Skin of body (tissue), 3 donors: ENCODE measurements at places on chromosomes 5 and 9. TPM values are rescaled to one million over a fixed set of nuclear protein-coding genes. Genes with fewer than 3 reads are reported as not detected.

DNA sequence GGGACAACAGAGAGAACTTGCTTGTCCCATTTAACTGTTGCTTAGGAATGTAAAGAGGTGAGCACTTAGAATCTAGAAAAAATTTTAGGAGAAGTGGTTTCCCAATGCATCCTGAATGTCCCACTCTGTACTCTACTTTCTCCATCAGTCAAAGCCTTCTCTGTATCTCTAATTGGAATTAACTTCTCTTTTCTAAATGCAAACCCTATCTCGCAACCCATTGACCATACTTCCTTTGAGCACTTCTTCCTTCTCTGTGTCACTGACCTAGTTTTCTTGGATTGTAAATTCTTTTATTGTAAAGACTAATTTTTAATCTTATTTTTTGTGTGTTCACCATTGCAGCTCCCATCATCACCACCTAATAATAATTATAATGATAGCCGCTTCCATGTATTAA lies 33.3 kb downstream of the ADRB2 start:
- no peak for DNase-seq

GRCh38 chr5:152688561-152689249 lies 283.6 kb upstream of the NMUR2 start:
- DNase-seq: no peak

GRCh38 chr9:93119953-93120845 lies 13.9 kb downstream of the NINJ1 start:
- DNase-seq: no peak

GRCh38 chr9:130518943-130519799 lies 60.2 kb upstream of the FUBP3 start:
- no peak for DNase-seq

DNA sequence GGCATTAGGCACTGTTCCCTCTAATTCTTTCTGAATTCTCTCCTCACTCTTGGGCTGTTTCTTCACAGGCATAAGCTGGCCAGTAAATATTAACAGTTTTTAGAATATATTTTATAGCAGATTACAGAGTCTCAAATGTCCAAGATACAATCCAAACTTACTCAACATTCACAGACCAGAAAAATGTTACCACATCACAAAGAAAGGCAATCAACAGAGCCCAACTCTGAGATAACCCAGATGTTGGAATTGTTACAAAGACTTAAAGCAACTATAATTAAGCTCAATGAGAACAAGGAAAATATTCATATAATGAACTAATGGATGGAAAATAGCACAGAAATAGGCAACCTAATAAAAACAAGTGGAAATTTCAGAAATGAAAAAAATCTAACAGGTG lies 401.1 kb upstream of the RGMB start:
- DNase-seq: no peak

DNA sequence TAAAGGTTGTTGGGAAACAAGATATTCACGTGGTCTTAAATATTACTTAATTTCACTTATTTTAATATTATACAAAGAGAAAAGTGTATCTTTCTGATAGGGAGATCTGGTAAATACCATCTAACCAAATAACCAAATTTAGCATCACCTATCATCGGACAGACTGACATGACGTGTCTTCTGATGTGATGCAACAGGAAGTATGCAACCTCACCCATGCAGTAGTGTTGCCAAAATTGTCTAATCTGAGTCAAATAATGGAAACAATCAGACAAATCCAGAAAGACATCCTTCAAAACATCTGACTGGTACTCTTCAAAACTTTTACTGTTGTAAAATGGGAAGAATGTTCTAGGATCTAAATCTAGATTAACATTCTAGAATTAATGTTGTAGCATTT lies 148.0 kb downstream of the FGF1 start:
- no peak for DNase-seq

GRCh38 chr9:35033101-35033500 lies 39.3 kb downstream of the VCP start:
- no peak for DNase-seq

GRCh38 chr5:142896325-142897007 lies 126.3 kb downstream of the ARHGAP26 start:
- no peak for DNase-seq

GRCh38 chr9:91546574-91546973 lies 122.9 kb upstream of the NFIL3 start:
- no peak for DNase-seq

DNA sequence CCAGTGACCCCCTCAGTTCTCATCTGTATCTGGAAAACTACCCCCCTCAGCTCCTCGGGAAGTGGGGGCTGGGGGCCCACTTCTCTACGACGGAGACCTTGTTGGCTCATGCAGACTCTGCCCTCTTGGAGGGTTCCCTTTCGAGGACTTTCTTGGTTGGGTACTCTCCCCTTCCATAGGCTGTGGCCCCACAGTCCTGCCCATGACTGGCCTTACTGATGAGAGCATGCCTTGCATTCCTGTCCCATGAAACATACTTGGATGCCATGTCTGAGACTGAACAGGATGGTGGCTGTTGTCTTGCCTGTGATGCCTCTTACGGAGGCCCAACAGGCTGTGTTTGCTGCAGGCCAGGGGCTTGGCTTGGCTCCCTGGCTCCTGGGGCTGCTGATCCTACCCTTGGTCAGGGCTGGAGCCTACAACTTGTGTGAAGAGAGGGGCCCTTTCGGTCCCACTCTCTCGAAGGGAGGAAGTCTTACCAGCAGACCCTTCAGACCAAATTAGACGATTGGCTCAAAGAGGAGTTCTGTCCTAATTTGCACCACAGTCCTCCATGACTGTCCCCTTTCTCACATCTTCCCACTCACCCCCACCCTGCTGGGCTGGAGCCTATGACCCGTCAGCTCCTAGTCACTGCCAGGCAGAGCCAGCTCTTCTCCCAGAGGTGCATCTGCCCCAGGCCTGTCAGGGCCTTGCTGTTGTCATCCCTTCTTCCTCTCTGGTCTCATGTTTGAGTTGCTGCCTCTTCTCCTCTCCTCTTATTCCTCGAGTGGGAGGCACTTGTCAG lies 109.9 kb downstream of the CACNA1B start:
- DNase-seq: no peak

DNA sequence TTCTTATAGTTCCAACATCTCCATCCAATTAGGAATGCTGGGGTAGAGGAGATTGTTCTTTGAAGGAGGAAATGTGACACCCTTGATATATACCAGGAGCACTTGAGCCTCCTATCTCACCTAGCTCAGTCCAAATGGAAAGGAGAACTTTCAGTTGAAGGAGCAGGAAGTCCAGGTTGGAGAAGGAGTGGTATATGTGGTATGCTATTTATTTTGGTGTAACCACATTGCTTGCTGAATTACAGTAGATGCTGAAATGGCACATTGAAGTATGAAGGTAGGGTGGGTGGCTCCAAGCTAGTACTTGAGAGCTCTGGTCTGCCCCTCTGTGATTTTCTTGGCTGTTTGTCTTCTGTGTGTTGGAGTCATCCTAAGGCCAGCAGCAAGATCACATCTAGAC lies 6.1 kb downstream of the CSNK1G3 start:
- DNase-seq: no peak

- no peak for DNase-seq
These were observed 69.6 kb upstream of the SLC30A5 start for GRCh38 chr5:69024241-69024651.

GRCh38 chr9:37949576-37949975 lies 45.6 kb upstream of the SLC25A51 start:
- no peak for DNase-seq

DNA sequence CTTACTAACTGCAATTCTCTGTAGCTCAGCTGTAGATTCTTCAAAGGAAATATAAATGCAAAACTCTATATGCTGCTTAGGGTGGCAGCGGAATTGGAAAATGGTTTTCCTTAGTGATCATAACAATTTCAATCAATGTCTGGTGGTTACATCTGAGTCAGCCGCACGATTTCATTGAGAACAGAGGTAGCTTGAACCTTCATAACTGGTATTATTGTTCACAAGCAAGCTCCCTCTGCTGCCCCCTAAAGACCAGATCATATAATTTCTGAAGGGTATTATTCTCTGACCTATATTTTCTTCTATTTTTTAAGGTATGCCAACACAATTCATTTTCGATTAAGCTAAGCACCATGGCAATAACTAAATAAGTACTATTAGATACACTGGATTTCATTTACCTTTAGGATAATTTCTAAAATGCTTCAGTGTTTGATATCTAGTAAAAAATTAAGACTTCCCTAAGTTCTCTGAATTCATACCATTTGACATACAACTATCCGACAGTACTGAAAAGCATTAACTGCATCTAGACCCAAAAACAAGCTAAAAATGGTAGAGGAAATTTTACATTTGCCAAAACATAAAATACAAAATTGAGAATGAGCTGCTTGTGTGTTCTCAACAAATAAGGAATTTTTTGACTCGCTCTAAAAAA lies 181.1 kb upstream of the SPEF2 start:
- DNase-seq: no peak

DNA sequence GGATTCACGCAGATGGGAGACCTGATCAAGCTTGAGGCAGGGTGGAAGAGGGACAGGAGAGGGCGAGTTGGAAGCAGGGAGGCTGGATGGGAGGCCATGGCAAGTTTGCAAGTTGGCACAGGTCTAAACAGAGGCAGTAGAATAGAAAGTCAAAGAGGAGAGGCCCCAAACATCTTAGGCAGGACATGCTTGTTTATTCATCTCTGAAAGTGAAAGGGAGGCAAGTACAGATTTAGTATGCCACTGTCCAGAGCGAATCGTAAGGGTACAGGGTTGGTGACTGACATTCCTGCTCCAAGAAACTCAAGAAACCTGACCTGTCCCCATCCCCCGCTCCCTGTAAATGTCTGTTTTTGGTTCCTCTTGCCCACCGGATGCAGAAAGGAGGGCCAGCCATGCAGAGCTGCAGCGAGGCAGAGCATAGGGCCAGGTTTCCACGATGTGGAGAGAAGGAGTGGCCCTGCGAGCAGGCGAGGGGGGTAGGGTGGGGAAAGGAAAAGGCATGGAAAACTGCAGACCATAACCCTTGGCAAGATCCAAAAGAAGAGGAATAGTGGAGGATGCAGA lies 96.2 kb upstream of the BOD1 start:
- no peak for DNase-seq

- DNase-seq: no peak
These were observed 48.6 kb upstream of the TLE1 start for GRCh38 chr9:81737871-81738507.

DNA sequence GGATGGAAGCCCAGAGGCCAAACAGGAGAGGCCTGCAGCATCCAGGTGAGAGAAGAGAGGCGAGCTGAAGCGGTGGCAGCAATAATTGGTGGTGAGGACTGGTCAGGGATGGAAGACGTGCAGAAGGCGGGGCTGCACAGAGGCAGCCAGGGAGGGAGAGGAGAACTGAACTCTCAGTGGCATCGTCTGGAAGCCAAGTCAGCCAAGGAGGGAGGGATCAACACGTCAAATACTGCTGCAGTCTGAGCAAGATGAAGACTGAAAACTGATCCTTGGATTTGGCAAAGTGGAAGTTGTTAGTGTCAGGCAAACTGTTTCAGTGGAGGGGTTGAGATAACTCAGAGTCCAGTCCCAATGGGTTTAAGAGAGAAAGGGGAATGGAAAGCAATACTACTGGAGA lies 145.4 kb downstream of the CDK5RAP2 start:
- DNase-seq: peak; percentile 70

GRCh38 chr5:154146409-154146808 lies 44.1 kb upstream of the GALNT10 start:
- DNase-seq: no peak

F2RL2 gene
- 12.3 TPM for total RNA-seq

IL5 gene
- not detected for total RNA-seq

DRD1 gene
- 0.10 TPM for total RNA-seq

IL4 gene
- total RNA-seq: not detected

CTXN3 gene
- total RNA-seq: not detected

EQTN gene
- total RNA-seq: 1.4 TPM

SLC6A7 gene
- not detected for total RNA-seq

SLCO6A1 gene
- not detected for total RNA-seq
